ENCODE measurements at places on chromosomes 11 and 22. TPM values are rescaled to one million over a fixed set of nuclear protein-coding genes. Genes with fewer than 3 reads are reported as not detected.

The INPP5J gene
- 20.7 TPM for total RNA-seq

- no peaks in the 10 kb centered on the region for H3K27me3 ChIP-seq
- no peak overlapping the region for H3K27ac ChIP-seq
- no peaks in the 10 kb centered on the region for H3K36me3 ChIP-seq
- no peaks in the 10 kb centered on the region for H3K4me1 ChIP-seq
Observed at GRCh38 chr11:58813693-58814092, 30.8 kb downstream of the GLYATL2 start.

- DNase-seq, result no peak
- peaks cover 16% of the 10 kb centered on the region for H3K4me1 ChIP-seq
- no peak overlapping the region for H3K27ac ChIP-seq
- no peak overlapping the region for H3K4me3 ChIP-seq
- H3K27me3 ChIP-seq, result peaks cover 5% of the 10 kb centered on the region
Observed at GRCh38 chr22:39955675-39956074, 4.5 kb upstream of the TMA7B start.

The SYT12 gene
- 0.05 TPM for total RNA-seq

The OR52H1 gene
- not detected for total RNA-seq

DNA sequence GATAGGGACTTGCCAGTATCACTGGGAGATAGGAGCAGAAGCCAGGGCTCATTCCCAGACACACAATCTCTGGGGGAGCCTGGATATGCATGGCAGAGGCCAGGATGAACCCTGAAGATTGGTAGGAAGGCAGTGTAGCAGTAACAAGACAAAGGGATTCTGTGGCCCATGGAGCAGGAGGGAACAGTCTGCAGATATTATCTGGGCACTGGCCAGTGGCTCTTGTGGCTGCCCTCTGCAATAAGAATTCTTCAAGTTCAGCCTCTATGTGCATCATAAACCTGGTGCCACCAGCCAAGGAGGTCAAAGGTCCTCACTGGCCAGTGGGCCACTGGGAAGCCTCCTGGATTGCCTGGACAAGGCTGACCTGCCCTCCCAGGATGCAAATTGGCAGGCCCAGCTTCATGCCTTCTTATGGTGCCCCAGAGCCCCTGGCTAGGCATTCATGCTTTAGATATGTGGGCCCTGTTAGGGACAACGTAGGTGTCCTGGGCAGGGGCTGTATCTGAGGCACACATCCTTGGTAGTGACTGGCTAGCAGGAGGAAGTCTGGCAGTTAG is 29.2 kb downstream of the KCNQ1OT1 start:
- no peak for DNase-seq
- peaks cover 10% of the 10 kb centered on the region for H3K36me3 ChIP-seq
- no peaks in the 10 kb centered on the region for H3K27me3 ChIP-seq
- H3K4me1 ChIP-seq, result peaks cover 52% of the 10 kb centered on the region
- no peak overlapping the region for H3K4me3 ChIP-seq

The PIK3C2A gene
- total RNA-seq, result 30.6 TPM

- H3K36me3 ChIP-seq, result no peaks in the 10 kb centered on the region
- H3K27me3 ChIP-seq, result no peaks in the 10 kb centered on the region
- no peak for DNase-seq
- no peak overlapping the region for H3K27ac ChIP-seq
- no peaks in the 10 kb centered on the region for H3K4me1 ChIP-seq
Observed at GRCh38 chr11:105000797-105001196, 22.2 kb downstream of the CASP5 start.

- no peaks in the 10 kb centered on the region for H3K36me3 ChIP-seq
- H3K4me3 ChIP-seq, result peak overlapping the region; percentile 26
Observed at GRCh38 chr11:125263268-125263790, 98.8 kb downstream of the PKNOX2 start.

The MUC2 gene
- 0.03 TPM for total RNA-seq

The CCDC73 gene
- total RNA-seq, result not detected

GRCh38 chr11:88249706-88250105 is 74.5 kb upstream of the RAB38 start:
- no peaks in the 10 kb centered on the region for H3K4me1 ChIP-seq
- H3K27me3 ChIP-seq, result no peaks in the 10 kb centered on the region
- no peaks in the 10 kb centered on the region for H3K36me3 ChIP-seq

Data from left ventricle myocardium inferior (tissue), 1 donor.